Activated CD4-positive, alpha-beta T cell treated with anti-CD3 and anti-CD28 coated beads, Interleukin-2, amount 50 U/mL, for 4 hours (primary cell): ENCODE measurements at places on chromosomes 7 and 10.

- no peak for DNase-seq
These were observed 191.0 kb downstream of the LSM5 start for GRCh38 chr7:32299133-32299702.

DNA sequence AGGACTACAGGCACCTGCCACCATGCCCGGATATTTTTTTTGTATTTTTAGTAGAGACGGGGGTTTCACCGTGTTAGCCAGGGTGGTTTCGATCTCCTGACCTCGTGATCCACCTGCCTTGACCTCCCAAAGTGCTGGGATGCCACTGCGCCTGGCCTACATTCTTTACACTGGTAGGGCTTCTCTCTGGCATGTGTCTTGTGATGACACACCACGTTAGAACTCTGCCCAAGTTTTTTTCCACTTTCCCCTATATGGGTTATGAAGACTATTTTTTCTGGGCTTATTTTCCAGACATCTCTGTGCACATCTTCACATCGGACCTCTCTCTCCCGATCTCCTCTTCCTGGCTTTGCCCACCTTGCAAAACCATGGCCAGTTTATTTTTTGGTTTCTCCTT lies 10.7 kb downstream of the FAM200A start:
- DNase-seq, result no peak

GRCh38 chr10:129471447-129472175 lies 4.6 kb downstream of the MGMT start:
- no peak for DNase-seq

GRCh38 chr7:47743965-47744591 lies 162.2 kb upstream of the TNS3 start:
- DNase-seq, result no peak

DNA sequence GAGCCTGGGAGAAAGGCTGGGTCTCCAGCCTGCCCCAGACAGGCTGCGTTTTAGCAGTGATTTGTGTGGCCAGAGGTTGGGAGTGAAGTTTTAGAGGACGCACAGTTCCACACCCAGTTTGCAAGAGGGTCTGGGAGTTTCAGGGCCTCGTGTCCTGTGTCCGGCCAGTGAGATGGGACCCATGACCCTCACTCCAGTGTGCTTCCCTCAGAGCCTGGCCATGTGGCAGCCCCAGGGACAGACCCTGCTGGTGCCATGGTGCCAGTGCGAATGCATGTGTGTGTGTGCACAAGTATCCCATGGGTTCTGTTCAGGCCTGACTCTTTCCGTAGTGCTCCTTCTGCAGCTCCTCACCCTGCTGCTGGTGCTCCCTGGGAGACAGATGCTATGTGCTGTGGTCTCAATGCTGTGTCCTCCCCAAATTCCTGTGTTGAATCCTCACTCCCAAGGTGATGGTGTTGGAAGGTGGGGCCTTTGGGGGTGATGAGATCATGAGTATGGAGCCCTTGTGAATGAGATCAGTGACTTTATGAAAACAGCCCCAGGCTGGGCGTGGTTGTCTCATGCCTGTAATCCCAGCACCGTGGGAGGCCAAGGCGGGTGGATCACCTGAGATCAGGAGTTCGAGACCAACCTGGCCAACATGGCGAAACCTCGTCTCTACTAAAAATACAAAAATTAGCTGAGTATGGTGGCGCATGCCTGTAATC lies 16.5 kb downstream of the ECHDC3 start:
- DNase-seq, result no peak

DNA sequence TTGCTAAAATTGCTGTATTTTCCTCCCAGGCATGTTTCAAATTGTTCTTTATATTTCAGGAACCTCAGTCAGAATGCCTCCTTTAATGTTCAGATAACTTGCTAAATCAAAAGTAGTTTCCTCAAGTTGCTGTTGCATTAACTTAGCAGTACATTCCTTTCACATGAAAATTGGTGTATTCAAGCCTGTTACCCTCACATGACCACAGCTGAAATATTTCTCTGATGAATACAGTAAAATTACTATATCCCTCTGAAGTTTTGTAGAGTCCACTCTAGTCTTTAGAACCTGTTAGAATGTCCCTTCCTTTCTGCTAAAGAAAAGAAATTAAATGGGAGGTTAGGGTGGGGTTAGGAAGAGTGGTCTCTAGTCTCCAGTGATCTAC lies 24.5 kb upstream of the C1GALT1 start:
- DNase-seq, result no peak

GRCh38 chr7:96973986-96974385 lies 31.4 kb upstream of the DLX6 start:
- DNase-seq, result no peak

- DNase-seq, result no peak
These were observed 10.8 kb downstream of the ERLIN1 start for GRCh38 chr10:100174699-100175677.

DNA sequence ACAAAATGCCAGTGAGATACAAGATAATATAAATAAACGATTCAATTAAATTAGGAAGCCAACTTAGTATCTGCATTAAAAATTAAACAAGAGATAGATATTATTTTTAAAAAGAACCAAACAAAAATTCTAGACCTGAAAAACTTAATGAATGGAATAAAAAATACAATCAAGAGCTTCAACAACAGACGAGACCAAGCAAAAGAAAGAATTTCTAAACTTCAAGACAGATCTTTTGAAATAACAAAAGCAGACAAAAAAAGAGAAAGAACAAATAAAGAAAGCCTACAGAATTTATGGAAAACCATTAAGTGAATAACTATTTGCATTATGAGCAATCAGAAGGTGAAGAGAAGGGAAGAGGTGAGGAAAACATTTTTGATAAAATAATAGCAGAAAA lies 555.2 kb downstream of the GRID1 start:
- no peak for DNase-seq

GRCh38 chr10:65618126-65618525 lies 1307.7 kb upstream of the LRRTM3 start:
- no peak for DNase-seq

DNA sequence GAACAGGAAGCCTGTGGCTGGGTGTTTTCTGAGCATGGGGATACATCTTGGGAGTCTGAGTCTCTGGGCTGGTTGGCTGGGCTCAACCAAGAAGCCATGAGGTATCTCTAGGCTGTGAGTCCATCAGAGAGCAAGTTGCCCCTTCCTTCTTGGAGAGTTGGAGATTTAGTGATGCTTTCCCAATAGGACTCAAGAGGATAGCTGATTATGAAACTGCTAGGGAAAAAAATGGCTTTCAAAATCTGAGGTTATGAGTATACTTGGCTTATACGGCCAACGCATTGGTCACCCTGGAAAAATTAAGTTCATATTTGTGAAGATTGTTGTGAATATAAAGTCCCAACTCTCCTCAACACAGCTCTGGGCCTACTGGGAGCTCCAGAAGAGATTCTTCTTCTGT lies 162.7 kb upstream of the KMT2E start:
- DNase-seq, result no peak

DNA sequence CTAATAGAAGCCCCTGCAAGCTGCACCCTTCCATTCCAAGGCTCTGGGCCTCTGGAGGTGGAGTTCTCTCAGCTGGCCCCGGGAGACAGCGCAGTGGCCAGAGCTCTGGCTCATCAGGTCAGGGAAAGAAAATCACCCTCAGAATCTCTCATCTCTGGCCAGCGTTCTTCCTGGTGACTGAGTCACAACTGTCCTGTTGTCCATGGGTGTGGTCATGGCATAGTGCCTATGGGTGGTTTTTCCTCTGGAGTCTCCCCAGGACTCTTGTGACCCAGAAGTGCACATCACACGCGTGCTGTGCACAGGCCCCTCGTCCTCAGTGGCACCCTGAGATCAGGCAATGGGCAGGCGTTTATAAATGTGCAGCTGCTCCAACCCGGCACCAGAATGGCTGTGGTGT lies 27.4 kb upstream of the FXYD4 start:
- DNase-seq, result no peak

- DNase-seq, result no peak
These were observed 352.7 kb downstream of the FRMD4A start for GRCh38 chr10:13977861-13978532.

DNA sequence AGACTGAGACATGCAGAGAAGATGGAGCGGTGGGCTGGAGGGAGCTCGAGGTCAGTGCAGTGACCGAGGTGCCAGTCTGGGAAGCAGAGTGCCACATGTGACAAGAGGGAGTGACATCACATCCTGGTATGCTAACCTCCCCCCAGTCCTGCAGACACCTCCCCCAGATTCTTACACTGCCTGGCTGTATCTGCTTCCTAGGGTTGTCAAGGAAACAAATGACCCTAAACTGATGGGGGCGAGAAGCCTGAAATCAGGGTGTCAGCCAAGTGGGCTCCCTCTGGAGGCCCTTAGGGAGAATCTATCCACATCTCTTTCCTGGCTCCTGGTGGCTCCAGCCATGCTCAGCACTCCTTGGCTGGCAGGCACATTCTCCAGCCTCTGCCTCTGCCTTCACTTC lies 316.1 kb upstream of the ZMIZ1 start:
- no peak for DNase-seq

GRCh38 chr10:70258216-70258615 lies 25.0 kb upstream of the PPA1 start:
- DNase-seq, result no peak
